ENCODE measurements at places on chromosomes 7 and 10. TPM values are rescaled to one million over a fixed set of nuclear protein-coding genes. Genes with fewer than 3 reads are reported as not detected.

SCD gene
- polyA plus RNA-seq, result 21.1 TPM

AUTS2 gene
- 22.0 TPM for polyA plus RNA-seq

COL17A1 gene
- polyA plus RNA-seq, result 0.17 TPM

ABCB4 gene
- polyA plus RNA-seq, result 0.75 TPM

ZNF37A gene
- 7.5 TPM for polyA plus RNA-seq

DNA sequence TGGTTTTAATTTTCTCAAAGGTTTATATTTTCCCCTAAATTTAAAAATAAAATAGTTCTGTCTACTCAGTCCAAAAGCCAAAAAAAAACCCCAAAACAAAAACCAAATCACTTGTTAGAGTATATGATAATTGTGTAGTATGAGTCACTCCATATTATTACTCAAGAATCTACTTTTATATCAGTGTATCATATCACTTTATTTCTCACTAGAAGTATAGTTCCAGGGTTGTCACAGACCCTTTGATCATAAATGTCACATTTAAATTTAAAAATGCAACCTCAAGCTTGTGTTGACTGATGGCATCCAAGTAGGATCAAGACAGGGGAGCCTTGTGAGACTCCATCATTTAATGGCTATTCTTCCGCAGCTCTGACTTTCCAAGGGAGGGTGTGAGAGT is 61.0 kb downstream of the PAPSS2 start:
- no peak for DNase-seq

- peak; percentile 26 for DNase-seq
Measured at GRCh38 chr7:44119829-44120380, 3.4 kb downstream of the POLD2 start.

DNA sequence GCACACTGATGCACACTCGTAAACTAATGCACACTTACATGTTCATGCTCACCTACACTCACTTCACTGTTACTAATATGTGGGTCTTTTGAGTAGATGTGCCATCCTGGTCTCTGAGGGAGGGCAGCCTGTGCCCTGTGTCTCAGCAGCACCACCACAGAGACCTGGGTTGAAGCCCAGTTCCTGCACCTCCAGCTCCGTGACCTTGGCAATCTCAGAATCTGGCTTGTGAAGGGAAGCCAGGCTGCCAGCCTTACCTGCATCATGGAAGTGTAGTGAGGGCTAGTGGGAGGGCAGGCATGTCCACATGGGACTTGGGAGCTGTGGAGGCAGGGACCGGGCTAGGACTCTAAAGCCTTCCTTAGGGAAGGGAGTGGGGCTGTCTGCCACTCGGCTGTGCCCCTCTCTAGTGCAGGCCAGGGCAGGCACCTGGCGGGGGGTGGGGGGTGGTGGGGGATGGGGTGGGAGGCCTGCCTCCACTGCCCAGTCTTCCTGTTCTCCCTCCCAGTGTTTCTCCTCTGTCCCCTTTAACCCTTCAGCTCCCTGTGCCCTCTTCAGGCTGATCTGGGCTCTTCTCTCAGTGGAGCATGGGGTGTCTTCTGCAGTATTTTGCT is 8.1 kb downstream of the ADCY1 start:
- DNase-seq, result no peak

DNA sequence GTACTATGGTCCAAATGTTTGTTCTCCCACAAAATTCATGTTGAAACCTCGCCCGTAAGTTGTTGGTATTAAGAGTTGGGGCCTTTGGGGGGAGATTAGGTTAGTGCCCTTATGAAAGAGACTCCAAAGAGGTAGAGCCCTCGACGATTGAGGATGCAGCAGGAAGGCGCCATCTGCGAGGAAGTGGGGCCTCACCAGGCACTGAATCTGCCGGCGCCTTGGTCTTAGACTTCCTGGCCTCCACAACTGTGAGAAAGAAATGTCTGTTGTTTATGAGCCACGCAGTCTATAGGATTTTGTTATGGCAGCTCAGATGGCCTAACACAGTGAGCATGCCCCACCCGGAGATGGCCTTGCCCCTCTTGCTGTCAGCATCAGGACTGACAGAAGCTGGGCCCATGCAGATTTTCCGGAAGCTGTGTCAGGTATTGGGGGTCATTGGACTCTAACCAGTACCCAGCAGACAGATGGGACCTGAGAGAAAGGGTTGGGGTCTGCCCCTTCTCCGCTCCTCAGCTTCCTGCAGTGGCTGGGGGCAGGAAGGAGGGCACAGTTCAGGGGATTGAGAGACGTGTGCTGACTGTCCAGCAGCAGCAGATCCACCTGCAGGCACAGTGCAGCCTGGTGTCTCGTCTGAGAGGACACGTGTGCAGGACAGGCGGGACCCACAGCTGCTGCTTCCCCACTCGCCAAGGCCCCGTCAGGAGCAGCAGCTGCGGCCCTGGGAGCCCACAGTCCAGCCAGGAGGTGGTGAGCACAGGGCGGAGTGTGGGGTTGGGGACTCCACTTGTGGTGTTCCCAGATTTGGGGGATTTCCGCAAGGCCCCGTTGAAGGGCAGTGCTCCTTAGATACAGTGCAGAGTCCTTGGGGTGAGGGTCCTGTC is 47.8 kb downstream of the MGMT start:
- no peak for DNase-seq

DNA sequence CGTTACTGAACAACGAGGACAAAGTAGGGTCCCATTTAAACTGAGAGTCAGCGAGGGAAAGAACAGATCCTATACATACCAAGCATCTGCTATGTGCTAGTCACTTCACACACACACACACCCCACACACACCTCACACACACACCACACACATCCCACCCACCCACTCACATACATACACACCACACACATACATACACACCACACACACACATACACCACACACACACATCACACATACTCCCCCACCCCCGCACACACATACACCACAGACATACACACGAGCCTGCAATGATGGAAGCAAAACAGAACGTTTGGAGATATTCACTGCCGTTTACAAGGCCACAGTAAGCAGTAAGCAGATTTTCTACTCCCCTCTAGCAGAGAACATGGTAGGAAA is 607 bp upstream of the GRB10 start:
- no peak for DNase-seq

- DNase-seq, result no peak
Measured at GRCh38 chr10:127013691-127014473, 108.7 kb downstream of the DOCK1 start.

DNA sequence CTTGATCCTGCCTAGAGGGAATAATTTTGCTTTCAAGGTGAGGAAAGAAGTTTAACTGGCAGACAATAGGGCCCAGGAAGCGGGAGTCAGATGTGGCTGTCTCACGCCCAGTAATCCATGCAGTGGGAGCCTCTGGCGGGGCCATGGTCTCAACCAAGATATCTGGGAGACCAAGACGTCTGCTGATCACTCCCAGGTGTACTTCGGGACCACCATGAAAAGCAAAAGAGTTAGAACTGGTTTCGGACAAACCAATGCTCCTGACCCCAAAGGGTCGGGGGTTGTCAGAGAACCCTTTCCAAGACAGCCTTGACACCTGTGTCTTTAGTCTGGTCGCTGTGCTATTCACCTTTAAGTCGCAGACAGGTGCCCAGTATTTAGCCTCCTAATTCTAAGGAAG is 256.9 kb upstream of the MBL2 start:
- no peak for DNase-seq

GRCh38 chr7:102138676-102139075 is 148.0 kb upstream of the SH2B2 start:
- DNase-seq, result no peak

GRCh38 chr10:131701131-131701947 is 199.5 kb upstream of the PPP2R2D start:
- DNase-seq, result no peak

DNA sequence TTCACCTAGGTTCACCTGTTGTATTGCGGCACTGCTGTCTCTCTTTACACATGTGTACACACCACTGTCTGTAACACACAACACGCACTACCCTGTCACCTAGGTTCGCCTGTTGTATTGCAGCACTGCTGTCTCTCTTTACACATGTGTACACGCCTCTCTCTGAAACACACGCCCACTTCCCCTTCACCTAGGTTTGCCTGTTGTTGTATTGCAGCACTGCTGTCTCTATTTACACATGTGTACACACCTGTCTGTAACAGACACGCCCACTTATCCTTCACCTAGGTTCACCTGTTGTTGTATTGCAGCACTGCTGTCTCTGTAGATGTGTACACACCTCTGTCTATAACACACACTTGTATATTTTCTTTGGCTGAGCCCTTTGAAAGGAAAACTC is 51.5 kb downstream of the WDR37 start:
- no peak for DNase-seq

- DNase-seq, result no peak
Measured at GRCh38 chr7:129986600-129986999, 33.8 kb upstream of the UBE2H start.

- DNase-seq, result no peak
Measured at GRCh38 chr10:116565534-116565933, 19.8 kb downstream of the PNLIP start.

GRCh38 chr10:85979598-85979997 is 387.0 kb downstream of the GRID1 start:
- no peak for DNase-seq

GRCh38 chr7:10708447-10708846 is 265.2 kb upstream of the PHF14 start:
- DNase-seq, result no peak

- DNase-seq, result no peak
Measured at GRCh38 chr7:81487516-81487915, 282.3 kb downstream of the HGF start.

GRCh38 chr7:128167042-128167701 is 73.9 kb upstream of the LEP start:
- peak; percentile 56 for DNase-seq

- no peak for DNase-seq
Measured at GRCh38 chr10:51425431-51425830, 274.0 kb downstream of the CSTF2T start.

DNA sequence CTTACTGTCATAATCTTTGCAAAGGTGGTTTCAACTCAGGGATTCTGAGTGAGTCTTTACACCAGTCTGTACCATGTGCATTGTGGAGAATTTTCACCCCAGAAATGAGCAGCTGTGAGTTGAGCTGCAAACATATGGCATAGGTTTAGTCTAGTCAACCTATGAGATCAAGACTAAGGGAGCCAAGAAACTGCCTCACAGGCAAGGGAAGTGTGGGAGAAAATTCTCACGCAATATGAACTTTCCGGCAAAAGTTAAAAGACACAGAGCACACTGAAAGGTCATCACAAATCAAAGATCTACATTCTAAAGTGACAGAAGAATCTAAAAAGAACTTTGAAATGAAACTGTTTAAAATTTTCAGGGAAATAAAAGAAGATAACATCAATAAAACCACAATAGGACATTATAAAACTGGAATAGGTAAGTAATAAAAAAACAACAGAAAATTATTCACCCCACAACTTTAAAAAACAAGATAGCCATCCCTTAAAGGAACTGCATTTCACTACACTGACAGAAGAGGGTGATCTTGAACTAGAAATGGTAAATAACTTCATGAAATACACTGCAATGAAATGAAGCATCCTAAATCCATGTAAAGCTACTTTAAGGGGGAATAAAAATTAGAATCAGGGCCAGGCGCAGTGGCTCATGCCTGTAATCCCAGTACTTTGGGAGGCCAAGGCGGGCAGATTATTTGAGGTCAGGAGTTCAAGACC is 63.5 kb downstream of the LGI1 start:
- DNase-seq, result no peak

- DNase-seq, result no peak
Measured at GRCh38 chr7:29607259-29607658, 43.6 kb downstream of the PRR15 start.

DNA sequence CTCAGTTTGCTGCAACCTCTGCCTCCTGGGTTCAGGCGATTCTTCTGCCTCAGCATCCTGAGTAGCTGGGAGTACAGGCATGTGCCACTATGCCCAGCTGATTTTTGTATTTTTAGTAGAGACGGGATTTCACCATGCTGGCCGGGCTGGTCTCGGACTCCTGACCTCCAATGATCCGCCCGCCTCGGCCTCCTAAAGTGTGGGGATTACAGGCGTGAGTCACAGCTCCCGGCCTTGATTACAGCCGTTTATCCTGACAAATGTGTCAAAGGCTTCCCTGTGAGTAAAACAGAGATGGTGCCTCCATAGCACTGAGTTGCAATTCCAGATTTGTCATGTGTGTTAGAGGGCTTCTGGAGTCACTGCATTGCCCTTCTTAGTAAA is 273.7 kb downstream of the CCDC3 start:
- DNase-seq, result no peak

GRCh38 chr10:111110771-111111170 is 33.9 kb downstream of the ADRA2A start:
- DNase-seq, result no peak

GRCh38 chr7:134744569-134744968 is 34.9 kb upstream of the CALD1 start:
- DNase-seq, result no peak

GRCh38 chr7:151757274-151757673 is 119.6 kb downstream of the PRKAG2 start:
- no peak for DNase-seq

DNA sequence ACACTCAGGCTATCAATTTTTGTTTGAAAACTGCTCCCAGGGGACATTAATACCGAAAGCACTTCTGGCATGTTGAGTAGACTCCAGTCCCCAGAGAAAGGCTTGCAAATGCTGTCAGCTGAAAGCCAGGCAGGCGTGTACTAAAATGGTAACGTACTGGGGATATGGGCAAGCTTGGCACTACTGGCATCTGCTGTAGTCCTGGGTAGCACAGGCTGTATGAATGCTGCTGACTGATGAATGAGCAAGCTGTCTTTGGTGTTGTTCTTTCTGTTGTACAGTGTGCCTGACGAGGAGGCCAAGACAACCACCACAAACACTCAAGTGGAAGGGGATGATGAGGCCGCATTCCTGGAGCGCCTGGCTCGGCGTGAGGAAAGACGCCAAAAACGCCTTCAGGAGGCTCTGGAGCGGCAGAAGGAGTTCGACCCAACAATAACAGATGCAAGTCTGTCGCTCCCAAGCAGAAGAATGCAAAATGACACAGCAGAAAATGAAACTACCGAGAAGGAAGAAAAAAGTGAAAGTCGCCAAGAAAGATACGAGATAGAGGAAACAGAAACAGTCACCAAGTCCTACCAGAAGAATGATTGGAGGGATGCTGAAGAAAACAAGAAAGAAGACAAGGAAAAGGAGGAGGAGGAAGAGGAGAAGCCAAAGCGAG is 53.5 kb upstream of the AGBL3 start:
- DNase-seq, result no peak

DNA sequence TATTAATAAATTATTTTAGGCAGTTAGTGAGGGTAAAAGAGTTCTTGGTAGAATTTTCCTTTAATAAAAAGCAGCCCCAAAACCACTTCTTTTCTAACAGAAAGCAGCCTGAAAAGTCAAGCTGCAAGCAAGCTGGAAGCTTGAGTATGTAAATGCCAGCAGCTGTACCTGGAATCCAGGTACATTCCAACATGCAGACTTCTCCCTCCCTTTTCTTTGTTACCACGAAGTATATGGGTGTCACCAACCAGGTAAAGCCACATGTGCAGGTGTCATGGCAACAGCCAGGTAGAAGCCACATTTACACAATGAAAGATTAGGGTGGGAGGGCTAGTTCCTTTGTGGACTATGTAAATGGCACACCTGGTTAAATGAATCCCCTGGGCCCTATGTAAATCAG is 114.6 kb downstream of the EPC1 start:
- DNase-seq, result no peak

GRCh38 chr7:132417103-132417906 is 159.0 kb downstream of the PLXNA4 start:
- no peak for DNase-seq

- DNase-seq, result peak; percentile 59
Measured at GRCh38 chr10:3467052-3467951, 294.7 kb upstream of the PITRM1 start.

- no peak for DNase-seq
Measured at GRCh38 chr7:100888291-100888987, 1.1 kb downstream of the UFSP1 start.

- no peak for DNase-seq
Measured at GRCh38 chr7:148045521-148045920, 545.0 kb upstream of the C7orf33 start.
